ENCODE measurements at places on chromosomes 16 and 17.

DNA sequence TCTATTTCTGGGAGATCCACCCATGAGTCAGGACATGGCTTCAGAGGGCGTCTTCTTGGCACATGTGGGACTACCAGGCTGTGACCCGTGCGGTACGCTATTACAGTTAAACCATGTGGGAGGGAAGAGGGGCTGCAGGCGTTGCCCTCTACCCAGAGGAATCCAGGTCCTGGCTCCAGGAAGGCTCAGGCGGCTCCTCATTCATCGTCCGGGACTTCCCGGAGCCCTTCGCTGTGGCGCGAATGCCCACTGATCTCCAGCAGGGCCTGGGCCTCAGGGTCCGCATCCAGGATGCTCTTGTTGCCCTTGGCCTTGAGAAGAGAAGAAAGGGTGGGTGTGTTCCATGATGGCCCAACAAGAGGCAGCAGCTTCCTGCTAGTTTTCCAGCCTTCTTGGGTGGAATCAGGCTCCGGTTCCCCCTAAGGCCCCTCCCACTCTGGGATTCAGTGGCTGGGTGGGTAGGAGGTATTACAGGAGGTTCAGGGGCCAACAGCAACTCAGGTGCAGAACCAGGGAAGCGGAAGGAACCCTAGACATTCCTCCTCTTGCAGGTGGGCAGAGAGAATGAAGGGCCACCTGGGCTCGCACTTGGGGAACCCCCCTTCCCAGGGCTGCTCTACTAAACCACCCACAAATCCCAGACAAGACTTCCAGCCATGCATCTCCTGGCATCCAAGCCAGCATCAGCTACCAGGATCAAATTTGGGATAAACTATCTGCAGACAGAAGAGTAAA, 24.6 kb downstream of the MEAK7 start:
- no peak for DNase-seq

DNA sequence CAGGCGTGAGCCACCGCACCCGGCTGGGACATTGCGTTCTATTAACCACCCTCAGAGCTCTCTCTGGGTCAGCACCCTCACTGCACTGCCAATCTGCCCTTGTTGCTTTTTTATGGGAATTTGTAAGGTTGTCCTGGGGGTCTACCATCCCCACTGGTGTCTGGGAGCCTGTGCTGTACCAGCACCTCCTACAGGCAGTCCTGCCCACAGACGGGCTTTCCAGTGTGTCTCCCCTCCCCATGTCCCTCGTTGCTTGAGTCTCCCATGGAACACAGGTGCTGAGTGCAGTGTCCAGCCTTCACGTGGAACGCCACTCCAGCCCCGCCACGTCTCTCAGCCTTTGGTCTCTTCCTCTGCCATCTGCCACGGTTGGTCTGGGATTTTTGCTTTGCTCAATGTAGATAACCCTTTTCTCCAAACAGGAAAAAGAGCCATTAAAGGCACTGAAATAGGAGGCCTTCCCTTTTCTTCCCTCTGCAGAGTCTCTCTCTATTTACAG, 68.0 kb upstream of the CBX4 start:
- no peak for DNase-seq

- no peak for DNase-seq
These were observed 56.4 kb upstream of the AKTIP start for GRCh38 chr16:53559270-53559951.

DNA sequence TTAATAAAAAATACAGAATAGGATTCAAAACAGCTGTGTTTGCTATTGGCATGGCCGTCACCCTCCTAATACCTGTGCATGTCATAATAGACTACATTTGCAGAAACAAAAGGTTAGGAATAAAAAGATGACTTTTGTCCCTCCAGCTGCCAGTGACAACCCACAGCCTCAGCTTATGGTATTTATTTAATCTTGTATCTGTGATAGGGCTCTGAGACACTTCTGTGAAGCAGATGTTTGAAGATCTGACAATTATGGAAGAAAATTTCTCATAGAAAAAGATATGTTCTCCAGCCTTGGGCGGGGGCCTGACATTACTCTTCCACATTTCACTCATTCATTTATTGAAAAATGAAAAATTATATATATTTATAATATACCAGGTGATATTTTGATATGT, 62.2 kb downstream of the PITPNC1 start:
- DNase-seq: no peak

- DNase-seq: no peak
These were observed 81.6 kb downstream of the TMC6 start for GRCh38 chr17:78046923-78047322.

DNA sequence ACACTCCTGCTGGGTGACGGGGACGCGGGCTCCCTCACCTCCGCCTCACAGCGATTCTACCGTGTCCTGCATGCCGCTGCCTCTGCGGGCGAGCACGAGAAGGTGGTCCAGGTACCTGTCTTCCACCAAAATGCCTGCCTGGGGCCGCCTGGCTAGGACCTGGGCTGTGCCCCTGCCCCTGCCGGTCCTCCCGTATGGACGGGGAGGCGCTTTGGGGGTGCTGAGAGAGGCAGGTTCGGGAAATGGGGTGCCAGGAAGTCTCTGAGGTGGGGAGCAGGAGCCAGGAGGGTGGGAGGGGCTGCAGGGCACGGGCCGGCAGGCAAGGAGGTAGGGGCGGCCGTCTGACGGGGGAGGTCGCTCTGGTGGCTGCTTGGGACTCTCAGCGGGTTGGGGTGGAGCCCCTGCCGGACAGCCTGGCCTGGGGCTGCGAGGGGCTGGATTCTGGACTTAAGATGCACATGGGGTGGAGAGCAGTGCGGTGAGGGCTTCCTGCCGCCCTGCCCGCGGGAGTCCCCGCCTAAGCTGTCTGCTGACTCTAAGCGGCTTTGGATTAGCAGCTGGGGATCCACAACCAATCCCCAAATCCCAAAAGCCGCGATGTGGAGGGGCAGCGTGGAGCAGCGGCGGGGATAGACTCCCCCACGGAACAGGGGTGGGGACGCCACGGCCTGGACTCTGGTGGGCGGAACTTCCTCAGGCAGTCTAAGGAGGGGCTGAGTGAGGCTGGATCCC, 5.8 kb downstream of the CHTF18 start:
- DNase-seq: no peak

GRCh38 chr17:60916043-60916442, 238.4 kb downstream of the BCAS3 start:
- no peak for DNase-seq

DNA sequence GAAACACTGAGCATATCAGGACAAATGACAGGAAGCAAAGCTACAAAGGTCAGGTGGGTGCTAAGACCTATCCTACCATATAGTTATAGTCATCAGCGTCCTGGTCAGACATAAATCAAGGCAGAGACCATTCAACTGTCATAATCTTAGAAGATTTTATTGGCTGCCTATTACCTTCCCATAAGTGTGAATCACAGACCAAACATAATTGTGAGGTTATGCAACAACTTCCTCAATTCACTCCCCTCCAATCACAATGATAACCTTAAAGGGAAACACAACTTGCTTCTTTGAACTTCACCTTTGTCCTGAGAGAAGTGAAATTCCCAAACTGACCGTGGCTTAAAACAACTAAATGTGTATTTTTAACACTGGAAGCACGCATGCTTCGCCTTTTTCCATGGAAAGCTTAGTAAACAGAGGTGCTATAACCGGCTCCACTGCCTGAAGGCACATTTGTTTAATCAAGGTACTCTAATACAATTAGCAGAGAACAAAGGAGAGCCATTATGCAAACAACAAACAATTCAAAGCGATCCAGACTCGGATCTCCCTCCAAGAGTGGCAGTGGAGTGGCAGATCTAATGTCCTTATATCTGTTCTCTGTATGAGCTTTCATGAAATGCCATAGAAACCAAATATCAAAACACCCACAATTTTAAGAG, 84.9 kb downstream of the TMEM114 start:
- no peak for DNase-seq

GRCh38 chr17:6903326-6903900, 71.9 kb upstream of the TEKT1 start:
- DNase-seq: no peak

- no peak for DNase-seq
These were observed 128.6 kb downstream of the IRF8 start for GRCh38 chr16:86027373-86028126.

- no peak for DNase-seq
These were observed 10.3 kb downstream of the KCNG4 start for GRCh38 chr16:84229471-84229870.

- DNase-seq: no peak
These were observed 15.8 kb upstream of the RBBP6 start for GRCh38 chr16:24523569-24523968.

- DNase-seq: no peak
These were observed 625.2 kb upstream of the CDH8 start for GRCh38 chr16:62661435-62661834.

- no peak for DNase-seq
These were observed 15.1 kb downstream of the AXIN1 start for GRCh38 chr16:337437-337836.

GRCh38 chr17:81164371-81165245, 699 bp upstream of the PVALEF start:
- DNase-seq: no peak

DNA sequence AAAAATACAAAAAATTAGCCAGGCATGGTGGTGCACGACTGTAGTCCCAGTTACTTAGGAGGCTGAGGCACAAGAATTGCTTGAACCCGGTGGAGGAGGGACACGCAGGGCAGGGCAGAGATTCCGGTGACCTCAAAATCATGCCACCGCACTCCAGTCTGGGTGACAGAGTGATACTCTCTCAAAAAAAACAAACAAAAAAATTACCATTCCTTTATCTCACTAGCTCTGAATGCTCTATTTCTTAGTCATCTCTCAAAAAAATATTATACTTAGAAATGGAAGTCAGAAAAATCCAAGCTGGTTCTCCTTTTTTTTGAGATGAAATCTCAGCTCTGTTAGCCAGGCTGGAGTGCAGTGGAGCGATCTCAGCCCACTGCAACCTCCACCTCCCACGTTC, 40.8 kb downstream of the SPOP start:
- no peak for DNase-seq

DNA sequence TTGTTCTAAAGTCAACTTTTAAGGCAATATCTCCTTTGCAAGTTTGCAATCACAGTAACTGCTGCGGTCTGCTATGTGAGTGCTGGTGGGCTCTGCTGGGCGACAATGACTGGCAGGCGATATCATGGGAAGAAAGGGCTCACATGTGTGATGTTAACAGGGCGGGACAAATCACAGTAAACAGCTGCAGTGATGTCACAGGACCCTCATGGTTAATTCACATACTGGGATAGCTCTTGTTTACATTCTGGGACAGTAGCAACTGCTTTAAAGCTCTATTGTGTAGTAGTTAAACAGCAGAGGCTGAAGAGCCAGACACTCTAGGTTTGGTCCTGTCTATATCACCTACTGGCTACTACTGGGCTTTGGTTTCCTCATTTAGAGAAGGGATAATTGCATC, 257.2 kb upstream of the ASIC2 start:
- DNase-seq: no peak

GRCh38 chr16:4166821-4167220, 50.6 kb upstream of the ADCY9 start:
- DNase-seq: no peak

DNA sequence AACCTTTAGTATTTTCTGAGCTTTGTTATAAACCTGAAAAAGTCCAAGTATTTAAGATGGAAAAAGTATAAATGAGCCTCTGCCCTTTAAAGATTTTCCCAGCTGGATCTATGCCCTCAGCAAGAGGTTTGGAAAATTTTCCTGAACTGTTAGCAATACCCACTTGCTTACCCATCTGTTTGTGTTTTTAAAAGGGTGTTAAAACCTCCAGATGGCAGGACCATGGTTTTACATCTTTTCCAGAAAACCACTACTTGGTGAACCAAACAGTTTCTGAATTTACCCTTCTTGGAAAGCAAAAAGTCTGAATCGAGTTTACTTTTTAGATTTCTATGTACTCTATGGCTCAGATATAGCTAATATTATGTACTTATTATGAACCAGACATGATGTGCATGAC, 719 bp downstream of the PMFBP1 start:
- DNase-seq: no peak

Measured in activated CD4-positive, alpha-beta T cell treated with anti-CD3 and anti-CD28 coated beads for 48 hours (primary cell).